ENCODE measurements at places on chromosomes 2 and 18.
A peak's percentile ranks its signal among the peaks of the same experiment; 100 is the strongest.

DNA sequence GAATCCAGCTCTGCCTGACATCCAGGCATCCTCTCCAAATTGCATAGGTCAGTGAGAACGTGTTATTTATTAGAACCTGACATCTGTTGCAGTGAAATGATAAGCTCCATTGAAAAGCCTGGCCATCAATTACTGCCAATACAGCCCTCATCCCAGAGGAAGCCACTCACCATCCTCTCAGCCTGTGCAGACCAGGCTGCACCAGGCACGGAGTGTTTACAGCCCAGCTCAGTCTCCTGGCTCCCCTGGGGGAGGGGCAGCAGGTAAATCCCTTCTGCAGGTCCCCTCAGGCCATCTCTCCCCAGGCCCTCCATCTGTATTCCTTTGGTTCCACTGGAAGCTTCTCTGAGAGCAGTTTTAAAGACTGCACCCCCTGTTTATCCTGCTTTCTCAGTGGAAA, 82.6 kb upstream of the FOSL2 start:
- no peak for DNase-seq

- no peak for DNase-seq
Measured at GRCh38 chr2:101116841-101117552, 34.2 kb downstream of the TBC1D8 start.

- no peak for DNase-seq
Measured at GRCh38 chr18:44673256-44673880, 7.3 kb upstream of the SETBP1 start.

- DNase-seq = peak; percentile 36
Measured at GRCh38 chr2:161905389-161906046, 168.5 kb downstream of the DPP4 start.

DNA sequence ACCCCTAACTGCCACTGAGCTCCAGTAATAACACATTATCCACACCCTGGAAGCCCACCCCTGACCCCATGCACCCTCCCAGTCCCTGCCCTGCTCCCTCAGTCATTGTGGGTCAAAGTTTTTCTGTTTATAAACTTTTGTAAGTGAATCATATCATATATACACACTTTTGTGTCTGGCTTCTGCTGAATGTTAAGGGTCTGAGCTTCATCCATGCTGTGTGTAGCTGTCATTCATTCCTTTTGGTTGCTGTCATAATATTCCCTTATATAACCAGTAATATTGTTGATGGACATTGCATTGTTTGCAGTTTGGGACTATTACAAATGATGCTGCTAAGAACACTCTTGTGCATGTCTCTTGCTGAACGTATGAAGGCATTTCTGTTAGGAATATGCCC, 14.5 kb downstream of the CNNM4 start:
- DNase-seq = no peak

All from RKO (cell line).